ENCODE measurements at places on chromosomes 2 and 18.

DNA sequence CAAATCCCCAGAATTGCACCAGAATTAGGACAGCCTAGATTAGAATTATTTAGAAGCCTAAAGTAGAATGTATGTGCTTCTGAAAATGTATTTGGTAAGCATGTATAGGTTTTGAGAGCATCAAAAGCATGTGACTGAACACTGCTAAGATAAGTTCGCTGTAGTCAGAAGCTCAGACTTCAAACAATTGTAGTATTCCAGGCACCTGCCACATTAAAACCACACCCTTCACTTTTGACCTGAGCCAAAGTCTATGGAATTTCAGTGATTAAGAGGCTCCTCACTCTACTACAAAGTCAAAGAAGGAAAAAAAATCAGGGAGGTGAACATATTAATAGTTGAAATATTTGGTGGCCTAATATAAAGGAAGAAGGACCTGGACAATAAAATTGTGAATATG, 8.2 kb downstream of the KCNJ3 start:
- DNase-seq: no peak

DNA sequence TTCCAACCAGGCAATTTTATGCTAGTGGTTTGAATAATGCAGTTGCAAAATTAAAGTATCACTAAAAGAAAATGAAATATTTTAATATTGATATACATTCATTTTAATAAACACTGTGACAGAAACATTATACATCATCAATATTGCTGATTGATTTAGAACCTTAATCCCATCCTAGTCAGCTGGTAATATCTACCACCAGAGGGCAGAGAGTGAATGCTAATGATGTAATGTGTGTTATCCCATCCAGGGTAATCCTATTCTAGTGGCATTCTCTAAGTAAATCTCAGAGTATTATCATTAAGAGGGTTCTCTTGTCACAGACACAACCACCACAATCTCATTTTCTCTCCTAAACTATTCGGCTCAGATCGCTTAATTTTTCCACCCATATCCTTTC, 477.4 kb downstream of the CPS1 start:
- DNase-seq: no peak

DNA sequence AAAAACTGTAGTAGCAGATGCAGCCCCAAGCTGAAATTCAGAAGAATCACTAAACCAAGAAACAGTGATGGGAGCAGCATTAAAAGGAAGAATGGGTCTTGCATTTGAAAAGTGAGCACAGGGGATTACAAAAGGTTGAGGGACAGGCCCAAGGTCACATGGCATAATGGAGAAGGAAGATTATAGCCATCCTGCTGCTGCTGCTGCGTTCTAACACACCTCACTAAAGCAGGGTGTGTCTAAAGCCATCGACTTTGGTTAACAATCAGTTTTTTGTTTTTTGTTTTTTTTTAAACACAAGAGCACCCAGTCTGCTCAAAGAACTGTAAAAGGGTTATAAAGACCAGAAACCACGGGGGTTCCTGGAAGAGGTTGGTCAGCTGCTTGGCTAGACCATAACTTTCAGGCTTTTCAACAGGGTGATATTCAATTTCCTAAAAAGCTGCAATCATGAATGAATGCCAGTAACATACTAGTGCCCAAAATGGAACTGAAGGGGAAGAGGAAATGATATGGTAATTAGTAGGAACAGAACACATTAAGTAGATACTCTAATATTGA, 102.6 kb downstream of the MYO5B start:
- DNase-seq: no peak

GRCh38 chr18:10367836-10368235, 86.6 kb upstream of the APCDD1 start:
- DNase-seq: no peak

DNA sequence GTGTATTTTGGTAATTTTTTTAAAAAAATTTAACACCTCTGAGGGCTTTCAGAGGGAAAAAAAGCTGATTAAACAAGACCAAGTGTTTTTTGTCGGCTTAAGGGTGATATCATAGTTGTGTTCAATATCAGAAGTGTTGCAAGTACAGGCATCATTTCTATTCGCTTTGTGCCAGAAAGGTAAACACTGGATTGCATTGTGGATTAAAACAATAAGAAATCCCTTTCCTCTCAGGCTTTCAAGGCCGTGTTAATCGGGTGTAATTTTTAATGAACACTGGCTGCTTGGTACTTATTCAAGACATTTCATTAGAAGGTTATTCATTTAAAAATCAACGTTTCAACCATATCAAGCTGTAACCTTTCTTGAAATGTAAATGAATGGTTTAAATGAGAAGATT, 18.3 kb downstream of the FIGN start:
- no peak for DNase-seq

DNA sequence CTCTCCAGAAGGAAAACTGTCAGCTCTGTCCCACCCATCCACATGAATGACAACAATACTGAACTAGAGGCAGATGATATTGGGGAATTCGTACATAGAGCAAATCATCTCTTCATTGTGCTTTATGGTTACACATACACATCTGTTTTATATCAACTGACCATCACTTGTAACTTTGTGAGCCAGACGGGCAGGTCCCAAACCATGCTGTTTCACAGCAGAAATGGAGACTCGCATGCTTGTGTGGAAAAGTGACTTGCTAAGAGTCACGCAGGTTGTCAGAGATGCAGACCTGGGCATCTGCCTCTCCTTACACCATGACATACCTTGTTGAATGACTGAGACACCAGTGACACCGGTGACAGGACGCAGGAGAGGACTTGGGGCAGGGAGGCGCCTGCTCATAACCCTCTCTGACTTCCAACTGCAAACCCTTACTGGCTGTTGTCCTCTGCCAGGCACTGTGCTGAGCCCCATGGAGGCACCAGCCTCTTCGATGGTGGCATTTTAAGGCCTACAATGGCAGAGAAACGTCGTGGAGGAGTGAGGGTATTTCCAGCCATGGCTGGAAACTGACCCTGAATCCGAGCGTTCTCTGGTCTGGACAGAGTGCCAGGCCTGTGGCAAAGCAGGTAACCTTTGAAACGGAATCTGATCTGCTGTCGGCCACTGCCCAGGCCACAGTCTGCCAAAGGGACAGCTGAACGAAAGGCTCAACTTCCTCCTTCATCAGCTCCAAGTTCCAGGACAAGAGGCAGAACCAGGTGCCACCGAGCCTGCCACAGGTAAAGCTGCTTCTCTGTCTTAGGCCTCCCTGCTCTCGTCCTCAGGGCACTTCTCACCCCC, 26.9 kb upstream of the ROCK2 start:
- no peak for DNase-seq

GRCh38 chr2:171956135-171956825, 34.0 kb downstream of the HAT1 start:
- no peak for DNase-seq

DNA sequence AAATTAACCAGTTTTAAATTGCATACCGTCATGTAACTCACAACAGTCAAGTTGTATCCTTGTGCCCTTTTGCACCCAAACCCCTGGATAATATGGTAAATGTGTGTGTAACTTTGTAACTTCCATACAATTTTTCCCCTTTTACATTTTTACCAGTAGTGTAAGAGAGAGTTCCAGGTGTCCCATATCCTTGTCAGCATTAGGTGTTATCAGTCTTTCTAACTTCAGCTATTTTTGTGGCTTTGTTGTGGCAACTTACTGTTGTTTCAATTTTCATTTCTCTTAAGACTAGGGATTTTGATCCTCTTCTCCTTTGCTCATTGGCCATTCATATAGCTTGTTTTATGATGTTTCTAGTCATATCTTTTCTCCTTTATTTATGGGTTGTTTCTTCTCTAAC, 94.6 kb downstream of the LCLAT1 start:
- no peak for DNase-seq

- no peak for DNase-seq
Measured at GRCh38 chr2:165192729-165193128, 11.1 kb downstream of the SCN3A start.
